ENCODE measurements at places on chromosomes 6 and 20.

GRCh38 chr6:146767632-146768031, 168.9 kb downstream of the ADGB start:
- no peak for DNase-seq

DNA sequence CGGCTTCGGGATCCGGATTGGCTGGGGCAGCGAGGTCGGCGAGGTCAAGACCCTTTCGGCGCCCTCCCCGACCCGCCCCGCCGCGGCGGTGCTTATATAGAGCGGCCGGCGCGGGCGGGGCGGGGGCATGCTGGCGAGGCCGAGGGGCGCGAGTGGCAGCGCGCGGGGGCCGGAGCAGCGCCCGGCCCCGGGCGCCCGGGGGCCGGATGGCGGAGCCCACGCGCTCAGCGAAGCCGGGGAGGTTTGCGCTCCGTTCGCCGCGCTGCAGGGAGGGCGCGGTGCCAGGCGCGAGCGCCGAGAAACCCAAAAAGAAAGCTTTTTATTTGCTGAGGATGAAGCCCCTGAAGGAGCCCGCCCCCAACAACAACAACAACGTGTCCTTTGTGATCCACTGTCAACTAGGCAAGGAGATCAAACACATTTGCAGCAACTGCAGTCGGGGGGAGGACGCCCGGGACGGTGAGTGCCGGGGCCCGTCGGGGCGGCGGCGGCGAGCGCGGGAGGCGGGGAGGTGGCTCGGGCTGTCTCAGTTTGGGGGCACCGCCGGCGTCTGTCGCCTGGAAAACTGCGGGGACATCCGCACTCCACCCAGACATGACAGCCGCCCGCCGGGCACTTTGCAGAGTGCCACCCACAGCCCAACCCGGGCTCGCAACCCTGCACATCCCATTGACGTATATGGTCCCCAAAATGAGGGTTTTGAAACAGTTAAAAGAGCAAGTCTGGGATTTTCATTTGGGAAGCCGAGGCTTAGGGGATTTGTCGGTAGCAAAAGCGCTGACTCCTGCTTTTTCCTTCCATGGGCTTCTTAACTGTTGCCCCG, 297.3 kb downstream of the PHACTR1 start:
- DNase-seq, result no peak

- no peak for DNase-seq
Observed at GRCh38 chr20:6765469-6766058, 1.9 kb upstream of the BMP2 start.

DNA sequence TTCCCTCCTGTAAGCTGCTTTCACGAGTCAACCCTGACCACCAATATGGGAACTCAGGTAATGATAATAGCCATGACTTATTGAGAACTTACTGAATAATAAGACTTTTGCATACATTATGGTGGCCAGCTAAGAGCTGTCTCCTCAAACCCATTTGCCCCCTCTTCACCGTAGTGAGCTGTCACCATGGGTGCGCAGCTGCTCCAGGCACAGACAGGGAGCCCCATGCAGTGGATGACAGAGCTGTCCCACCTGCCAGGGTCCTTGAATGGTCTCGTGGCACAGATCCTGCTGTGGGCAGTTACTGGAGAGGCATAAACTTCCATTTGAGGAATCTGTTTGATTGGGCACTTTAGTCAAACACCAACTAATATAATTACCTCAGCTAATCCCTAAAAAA, 1.9 kb downstream of the SLC22A16 start:
- DNase-seq, result no peak

DNA sequence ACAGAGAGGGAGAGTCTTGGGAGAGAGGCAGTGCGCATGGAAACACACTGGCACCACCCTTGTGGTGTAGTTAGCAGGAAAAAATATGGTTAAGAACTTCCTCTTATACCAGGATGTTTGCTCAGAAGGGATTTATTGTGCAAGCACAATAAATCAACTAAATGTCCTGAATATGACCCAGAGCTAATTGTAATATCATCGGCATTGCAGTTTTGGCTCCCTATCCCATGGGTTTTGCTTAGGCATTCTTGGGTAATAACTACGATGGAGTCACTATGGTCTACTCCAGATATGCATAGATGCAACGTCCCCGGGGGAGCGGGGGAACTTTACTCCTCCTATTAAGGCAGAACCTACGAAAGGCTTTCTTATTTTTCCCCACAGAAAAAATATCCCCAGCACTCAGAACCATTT, 751.6 kb downstream of the EYS start:
- no peak for DNase-seq

- no peak for DNase-seq
Observed at GRCh38 chr6:158409451-158409850, 97.2 kb downstream of the TULP4 start.

DNA sequence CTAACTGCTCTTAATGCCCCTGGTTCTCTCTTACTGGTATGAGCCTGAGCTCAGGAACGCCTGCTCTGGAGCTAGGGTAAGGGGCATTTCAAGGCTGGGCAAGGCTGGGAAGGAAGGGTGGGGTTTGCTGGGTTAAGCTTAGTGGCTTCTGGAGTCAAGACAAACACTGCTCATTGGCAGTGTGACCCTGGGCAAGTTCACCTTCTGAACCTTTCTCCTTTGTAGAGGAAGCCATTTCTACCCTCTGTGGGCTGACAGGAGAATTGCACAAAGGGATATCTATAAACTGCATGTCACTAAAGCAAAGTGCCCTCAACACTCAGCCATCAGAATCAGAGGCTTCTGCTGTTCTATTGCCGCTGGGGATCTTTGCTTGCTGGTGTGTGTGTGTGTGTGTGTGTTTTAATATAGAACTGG, 20.3 kb upstream of the LRRN4 start:
- no peak for DNase-seq

- DNase-seq, result no peak
Observed at GRCh38 chr20:52219441-52219840, 27.9 kb upstream of the ZFP64 start.

- no peak for DNase-seq
Observed at GRCh38 chr20:14142171-14142570, 146.9 kb downstream of the MACROD2 start.

DNA sequence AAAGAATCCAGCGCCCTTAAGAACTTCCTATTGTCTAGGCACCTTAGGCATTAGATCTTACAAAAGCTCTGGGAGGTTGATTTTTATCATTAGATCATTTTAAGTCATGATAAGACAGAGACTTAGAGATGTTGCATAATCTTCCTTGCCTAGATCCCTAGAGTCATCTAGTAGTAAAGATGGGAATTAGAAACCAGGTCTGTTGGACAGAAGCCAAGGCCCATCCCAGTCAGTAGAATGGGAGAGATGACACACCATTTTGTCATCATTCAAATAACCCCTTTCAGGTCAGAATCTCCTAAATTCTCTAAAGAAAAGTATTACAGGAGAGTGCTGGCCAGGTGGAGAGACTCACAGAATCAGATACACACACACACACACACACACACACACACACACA, 579.1 kb downstream of the BMP2 start:
- no peak for DNase-seq

Measured in GOT3 (cell line).